ENCODE measurements at places on chromosomes 1 and 21. TPM values are rescaled to one million over a fixed set of nuclear protein-coding genes. Genes with fewer than 3 reads are reported as not detected.

The TOR1AIP1 gene
- total RNA-seq, result 60.9 TPM

The URB2 gene
- 8.3 TPM for total RNA-seq

The EXO1 gene
- 0.29 TPM for total RNA-seq

The CCDC24 gene
- total RNA-seq, result 2.5 TPM

The SPRR3 gene
- total RNA-seq, result not detected

The DNAJC16 gene
- 14.2 TPM for total RNA-seq

The DIO1 gene
- total RNA-seq, result not detected

The KRTAP12-2 gene
- 0.48 TPM for total RNA-seq

The PKN2 gene
- total RNA-seq, result 31.3 TPM

The RHEX gene
- total RNA-seq, result 4.3 TPM

The S100A7 gene
- not detected for total RNA-seq

The DHRS3 gene
- total RNA-seq, result 107 TPM

The LENEP gene
- not detected for total RNA-seq

The MAP10 gene
- total RNA-seq, result 2.9 TPM

The OR2M5 gene
- not detected for total RNA-seq

The PLPPR5 gene
- not detected for total RNA-seq

Measured in posterior vena cava (tissue), 2 donors.